Stimulated activated CD8-positive, alpha-beta memory T cell treated with anti-CD3 and anti-CD28 coated beads, Interleukin-4, amount 100 ng/mL, for 48 hours (primary cell): ENCODE measurements at places on chromosomes 5 and 9.

DNA sequence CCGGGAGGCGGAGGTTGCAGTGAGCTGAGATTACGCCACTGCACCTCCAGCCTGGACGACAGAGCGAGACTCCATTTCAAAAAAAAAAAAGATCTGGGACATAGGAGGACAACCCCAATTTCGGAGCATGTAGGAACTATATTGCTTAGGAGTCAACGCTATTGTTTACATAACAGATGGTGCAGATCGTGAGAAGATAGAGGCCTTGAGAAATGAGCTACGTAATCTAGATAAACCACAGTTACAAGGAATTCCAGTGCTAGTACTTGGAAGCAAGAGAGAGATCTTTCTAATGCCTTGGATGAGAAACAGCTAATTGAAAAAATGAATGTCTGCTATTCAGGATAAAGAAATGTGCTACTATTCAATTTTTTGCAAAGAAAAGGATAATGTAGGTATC lies 20.3 kb downstream of the TBC1D2 start:
- no peak for DNase-seq

DNA sequence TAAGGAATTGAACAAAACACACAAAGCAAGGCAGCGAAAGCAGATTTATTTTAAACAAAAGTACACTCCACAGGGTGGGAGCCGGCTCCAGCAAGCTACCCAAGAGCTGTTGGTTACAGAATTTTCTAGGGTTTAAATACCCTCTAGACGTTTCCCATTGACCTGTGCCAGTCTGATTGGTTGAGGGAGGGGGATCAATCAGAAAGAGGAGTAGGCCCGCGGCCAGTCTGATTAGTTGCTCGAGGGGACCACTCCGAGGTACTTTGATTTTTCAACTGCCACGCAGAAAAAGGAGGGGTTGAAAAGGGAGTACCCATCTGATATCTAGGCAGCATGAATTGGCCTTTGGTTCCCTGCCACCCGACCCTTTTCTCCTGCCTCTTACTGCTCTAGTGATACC lies 998 bp downstream of the SRP19 start:
- DNase-seq = no peak

DNA sequence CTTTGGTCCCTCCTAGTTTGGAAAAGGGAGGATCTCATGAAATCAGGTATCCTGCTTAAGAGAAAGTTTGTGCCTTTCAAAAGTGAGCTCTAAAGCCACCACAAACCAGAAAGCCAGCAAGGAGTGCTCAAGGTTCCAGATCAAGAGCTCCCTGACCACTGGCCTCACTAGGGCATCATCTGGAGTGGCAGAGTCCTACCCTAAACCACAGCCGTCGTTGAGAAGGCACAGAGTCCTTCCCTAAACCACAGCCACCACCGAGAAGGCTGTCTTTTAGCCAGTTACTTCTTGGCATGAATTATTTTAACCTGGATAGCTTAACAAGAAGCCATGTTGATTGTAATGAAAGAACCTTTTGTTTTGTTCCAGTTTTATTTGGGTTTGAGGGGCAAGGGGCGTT lies 102.9 kb downstream of the FRMD3 start:
- no peak for DNase-seq

GRCh38 chr9:125655691-125656410 lies 51.2 kb downstream of the MAPKAP1 start:
- DNase-seq = no peak

GRCh38 chr9:134149380-134149779 lies 13.5 kb downstream of the WDR5 start:
- DNase-seq = no peak

- DNase-seq = no peak
Observed at GRCh38 chr5:37552770-37553719, 173.9 kb downstream of the WDR70 start.

GRCh38 chr9:12290166-12290869 lies 402.9 kb upstream of the TYRP1 start:
- no peak for DNase-seq

DNA sequence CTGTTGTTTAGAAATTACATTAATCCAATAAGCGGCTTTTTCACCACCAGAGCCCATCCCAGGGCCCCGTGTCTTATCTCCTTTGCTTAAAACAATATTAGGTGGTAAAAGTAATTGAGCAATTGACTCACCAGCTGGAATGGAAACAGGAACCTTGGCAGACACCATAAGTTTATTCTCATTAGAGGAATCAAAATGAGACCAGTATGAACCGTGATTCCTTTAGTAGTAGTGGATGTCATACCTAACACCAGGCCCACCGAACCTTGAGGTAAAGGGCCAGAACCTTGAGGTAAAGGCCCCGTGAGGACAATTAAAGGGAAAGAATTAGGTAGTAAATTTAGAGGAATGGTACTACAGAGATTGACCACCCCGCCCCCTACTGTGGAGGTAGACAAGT lies 16.5 kb downstream of the HSDL2 start:
- DNase-seq = no peak

GRCh38 chr5:116419258-116419657 lies 155.4 kb downstream of the SEMA6A start:
- DNase-seq = no peak

GRCh38 chr5:37695647-37696046 lies 144.2 kb downstream of the GDNF start:
- no peak for DNase-seq

DNA sequence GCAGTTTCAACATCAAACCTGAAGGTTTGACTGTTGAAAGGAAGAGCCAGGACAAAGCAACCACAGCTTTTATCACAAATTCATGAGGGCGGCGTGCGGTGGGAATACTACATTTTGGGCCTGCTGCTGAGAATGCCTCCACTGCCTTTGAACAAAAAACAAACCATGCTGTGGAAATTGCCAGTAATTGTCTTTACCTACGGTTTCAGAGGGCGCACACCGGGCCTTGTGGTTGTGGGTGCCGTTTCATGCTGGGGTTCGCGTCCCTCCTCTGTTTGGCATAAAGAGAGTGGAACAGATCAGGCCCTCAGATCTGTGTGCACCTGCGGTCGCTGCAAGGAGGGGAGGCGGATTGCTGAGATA lies 27.6 kb upstream of the TCF7 start:
- DNase-seq = peak; percentile 84

DNA sequence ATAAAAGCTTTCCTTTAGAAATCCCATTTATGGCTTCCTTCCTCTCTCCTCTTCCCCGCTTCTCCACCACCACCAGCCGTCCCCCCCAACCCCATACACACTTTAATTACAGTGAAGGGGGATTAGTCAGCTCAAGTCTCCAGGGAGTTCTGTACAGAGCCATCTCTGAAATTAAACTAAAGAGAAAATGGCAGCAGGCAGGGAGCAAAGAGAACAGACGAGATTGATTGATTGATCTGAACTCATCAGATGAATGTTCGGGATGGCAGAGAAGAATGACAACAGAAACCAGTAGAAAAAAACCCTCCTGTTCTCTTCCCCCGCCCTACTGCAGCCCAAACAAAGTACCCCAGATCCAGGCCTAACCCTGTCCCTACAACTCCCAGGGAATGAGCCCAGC lies 241.7 kb upstream of the PANK3 start:
- DNase-seq = no peak

GRCh38 chr5:175683231-175683630 lies 25.4 kb downstream of the HRH2 start:
- no peak for DNase-seq

DNA sequence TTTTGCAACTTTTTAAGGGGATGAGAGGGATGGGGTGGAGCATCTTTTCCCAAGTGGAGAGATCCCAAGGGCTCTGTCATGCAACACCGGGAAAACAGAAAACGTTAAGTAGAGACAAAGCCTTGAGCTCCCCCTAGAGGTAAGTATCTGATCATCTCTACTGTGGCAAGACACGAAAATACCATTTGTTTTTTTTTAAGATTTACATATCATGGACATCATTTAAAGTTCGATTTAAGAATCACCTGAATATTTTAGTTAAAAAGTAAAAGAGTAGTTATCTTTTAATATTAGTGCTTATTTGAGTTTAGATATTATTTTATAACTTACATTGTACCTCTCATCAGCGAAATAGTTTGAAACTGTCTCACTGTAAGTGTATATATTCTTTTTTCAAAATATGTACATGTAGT lies 200.4 kb downstream of the LRRC70 start:
- no peak for DNase-seq

DNA sequence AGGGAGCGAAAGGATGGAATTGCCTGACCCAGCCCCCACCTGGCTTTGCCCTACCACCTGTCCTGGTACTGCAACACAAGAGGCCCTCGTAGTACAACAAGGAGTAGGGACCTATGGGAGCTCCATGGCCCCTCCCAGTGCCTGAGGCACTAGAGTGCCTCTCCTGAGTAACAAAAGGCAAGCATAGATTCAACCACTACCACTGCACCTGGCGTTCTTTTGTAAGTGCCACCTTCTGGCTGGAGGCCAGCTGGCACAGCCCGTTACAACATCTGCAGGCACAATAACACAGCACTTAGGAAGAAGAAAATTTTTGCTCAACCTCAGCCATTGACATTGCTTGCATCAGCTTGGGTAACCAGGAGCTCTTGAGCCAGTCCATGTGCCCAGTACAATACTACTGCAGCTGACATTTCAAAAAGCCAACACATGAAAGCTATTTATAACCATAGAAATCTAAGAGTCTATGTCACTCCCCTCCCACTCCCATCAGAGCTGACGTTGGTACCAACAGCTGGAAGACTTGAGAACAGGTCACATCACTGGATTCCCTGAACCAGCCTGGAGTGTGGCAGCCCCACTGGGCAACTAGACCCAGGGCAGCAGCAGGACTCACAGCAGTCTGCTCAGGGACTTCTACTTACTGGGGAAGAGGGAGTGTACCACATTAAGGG lies 17.7 kb upstream of the FAM174A start:
- no peak for DNase-seq

- no peak for DNase-seq
Observed at GRCh38 chr5:141843156-141843927, 34.9 kb downstream of the PCDH1 start.

DNA sequence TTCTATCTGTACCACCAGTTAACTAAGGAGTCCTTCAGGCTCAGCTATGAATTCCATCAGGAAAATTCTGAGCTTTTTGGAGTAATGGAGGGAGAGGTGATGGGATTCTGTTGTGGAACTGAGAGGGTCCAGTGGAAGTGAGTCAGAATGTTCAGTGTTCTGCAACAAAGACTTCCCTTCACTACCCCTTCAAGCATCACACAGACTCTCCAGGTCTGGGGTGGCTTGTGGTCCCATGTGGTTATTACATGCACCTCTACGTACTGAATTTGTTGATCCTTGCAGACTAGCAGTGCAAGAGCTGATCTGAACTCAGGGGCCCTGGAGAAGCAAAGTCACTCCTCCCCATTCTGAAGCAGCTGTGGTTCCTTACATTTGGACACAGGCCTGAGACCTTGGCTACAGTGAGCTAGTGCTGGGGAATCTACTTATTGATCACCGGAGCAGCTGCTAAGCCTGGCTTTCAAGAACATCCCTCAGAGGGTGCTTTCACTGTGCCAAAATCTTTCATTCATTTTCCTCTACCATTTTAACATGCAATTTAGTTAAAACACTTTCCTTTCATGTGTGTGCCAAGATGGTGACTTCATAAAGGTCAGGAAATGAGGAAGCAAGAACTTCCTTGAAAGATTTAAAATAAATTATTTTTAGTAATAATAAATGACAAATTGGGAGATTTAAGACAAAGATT lies 75.0 kb upstream of the TNC start:
- DNase-seq = no peak

DNA sequence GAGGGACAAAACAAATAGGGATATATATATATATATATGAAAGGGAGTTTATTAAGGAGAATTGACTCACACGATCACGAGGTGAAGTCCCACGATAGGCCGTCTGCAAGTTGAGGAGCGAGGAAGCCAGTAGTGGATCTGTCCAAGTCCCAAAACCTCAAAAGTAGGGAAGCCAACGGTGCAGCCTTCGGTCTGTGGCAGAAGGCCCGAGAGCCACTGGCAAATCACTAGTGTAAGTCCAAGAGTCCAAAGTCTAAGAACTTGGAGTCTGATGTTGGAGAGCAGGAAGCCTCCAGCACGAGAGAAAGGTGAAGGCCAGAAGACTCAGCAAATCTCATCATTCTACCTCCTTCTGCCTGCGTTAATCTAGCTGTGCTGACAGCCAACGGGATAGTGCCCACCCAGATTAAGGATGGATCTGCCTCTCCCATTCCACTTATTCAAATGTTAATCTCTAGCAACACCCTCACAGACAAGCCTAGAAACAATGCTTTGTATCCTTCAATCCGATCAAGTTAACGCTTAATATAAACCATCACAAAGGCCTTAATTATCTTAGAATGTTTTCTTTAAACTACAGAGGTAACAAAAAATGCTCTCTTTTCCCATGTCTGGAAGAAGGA lies 23.8 kb upstream of the DAB2 start:
- no peak for DNase-seq

DNA sequence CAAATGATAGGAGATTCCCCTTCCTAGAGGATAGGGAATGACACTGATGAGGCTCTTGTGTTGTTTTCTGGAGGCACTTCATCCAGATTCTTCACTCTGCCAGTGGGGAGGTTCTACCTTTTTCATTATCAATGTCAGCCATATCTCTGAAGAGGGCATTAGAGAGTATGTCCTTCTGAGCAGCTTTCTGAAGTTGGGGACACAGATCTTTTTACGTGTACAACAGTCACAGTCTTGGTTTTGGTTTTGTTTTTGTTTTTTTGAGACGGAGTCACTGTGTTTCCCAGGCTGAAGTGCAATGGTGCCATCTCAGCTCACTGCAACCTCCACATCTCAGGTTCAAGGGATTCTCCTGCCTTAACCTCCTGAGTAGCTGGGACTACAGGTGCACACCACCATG lies 22.6 kb downstream of the CENPH start:
- no peak for DNase-seq

GRCh38 chr5:53936481-53937352 lies 373.7 kb downstream of the ARL15 start:
- DNase-seq = no peak

DNA sequence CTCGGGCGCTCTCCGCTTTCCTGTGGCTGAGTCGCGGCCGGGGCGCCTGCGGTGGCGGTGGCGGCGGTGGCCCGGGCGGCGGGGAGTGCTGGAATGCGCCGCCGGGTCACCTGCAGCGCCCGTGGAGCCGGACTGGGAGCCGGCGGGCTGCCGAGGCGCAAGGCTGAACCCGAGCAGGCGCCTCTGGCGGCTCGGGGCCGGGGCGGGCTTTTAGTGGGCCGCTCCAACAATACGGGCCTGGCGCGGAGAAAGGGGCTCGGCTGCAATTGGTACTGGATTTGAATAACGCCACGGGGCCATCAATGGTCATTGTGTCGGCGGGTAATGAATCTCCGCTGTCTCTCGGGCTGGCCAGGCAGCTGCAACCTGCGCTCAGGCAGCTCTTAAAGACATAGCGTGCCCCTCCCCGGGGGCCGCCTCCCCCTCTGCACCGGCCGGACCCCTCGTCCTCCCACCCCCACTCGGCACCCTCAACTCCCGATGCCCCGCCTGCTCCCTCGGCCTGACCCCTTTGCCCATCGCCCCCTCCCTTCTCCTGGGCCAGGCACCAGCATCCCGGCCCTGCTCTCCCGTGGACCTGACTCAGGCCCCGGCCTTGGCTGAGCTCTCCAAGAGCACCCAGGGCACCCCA lies 22.1 kb downstream of the URM1 start:
- no peak for DNase-seq

DNA sequence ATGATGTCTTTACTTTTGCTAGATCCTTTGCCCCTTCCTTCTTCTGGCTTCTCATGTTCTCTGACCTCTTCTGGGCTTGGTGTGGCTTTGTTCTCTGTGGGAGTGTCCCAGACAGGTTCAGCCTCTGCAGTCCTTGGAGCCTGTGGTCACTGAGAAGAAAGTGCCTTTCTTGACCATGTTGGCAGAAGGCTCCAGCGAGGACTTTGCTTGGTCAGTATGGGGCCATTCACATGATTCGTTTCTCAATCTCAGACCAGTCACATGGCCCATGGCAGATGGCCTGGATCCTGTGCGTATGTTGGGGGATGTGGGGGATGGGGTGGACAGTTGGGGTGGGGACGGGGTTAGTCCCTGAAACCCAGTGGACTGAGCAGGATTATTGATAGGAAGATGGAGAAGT lies 274.1 kb downstream of the ARHGAP26 start:
- no peak for DNase-seq
